ENCODE measurements at places on chromosomes 13 and 19.

DNA sequence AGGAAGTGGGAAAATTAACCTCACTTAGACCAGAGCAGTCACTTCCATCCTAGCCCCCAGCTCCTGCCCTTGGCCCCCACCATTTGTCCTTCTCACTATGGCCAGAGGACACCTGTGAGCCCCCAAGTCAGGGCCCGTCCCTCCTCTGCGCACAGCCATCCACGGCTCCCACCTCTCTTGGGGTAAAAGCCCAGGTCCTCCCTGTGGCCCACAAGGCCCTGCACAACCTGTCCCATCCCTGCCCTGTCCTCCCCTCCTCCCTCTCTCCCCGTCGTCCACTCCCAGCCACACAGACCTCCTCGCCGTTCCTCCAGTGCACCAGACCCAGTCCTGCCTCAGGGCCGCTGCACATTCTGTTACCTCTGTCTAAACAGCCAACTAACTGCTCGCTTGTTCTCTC, 53.9 kb downstream of the SMIM24 start:
- DNase-seq = no peak

- DNase-seq = peak; percentile 35
Measured at GRCh38 chr13:95623141-95623540, 21.4 kb downstream of the DZIP1 start.

DNA sequence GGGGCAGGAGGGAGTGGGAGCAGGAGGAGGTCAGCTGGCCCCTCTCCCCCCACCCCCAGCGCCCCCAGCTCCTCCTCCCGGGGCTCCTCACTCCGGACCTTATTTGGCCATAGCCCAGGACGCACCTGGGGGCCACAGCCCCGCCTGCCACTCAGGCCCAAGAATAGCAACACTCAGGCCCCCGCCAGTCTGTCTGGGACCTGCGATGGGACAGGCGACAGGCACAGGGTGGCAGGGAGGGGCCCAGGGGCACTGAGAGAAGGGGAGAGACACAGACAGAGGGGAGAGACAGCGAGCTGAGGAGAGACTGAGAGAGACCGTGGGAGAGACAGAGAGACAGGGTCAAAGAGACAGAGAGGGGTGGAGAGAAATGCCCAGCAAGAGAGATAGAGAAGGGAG, 10.2 kb downstream of the JOSD2 start:
- no peak for DNase-seq

DNA sequence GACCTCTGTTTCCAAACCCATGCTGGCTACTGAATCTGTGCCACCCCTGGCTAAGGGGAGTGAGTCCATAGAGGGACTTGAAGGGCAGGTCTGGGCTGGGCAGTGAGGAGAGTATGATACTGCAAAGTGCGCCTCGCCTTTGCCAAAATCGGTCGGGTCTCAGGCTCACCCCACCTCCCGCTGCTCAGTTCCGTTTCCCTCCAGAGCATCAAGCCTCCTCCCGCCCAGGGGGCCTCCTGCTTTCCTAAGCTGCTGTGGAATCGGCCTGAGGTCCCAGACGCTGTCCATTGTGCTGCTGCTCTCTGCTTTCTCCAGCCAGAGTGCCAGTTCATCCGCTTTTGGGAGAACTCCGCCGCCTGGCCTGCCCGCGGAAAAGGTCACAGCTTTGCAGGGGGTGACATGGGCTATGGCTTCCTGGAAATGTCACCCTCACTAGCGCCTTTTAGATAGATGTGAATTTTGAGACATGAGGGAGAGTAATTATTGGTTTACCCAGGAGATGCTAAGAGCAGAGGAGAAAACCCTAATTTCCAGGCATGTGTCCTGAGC, 1418.4 kb downstream of the UQCRFS1 start:
- peak; percentile 35 for DNase-seq

GRCh38 chr19:1627194-1627593, 21.9 kb upstream of the UQCR11 start:
- no peak for DNase-seq

DNA sequence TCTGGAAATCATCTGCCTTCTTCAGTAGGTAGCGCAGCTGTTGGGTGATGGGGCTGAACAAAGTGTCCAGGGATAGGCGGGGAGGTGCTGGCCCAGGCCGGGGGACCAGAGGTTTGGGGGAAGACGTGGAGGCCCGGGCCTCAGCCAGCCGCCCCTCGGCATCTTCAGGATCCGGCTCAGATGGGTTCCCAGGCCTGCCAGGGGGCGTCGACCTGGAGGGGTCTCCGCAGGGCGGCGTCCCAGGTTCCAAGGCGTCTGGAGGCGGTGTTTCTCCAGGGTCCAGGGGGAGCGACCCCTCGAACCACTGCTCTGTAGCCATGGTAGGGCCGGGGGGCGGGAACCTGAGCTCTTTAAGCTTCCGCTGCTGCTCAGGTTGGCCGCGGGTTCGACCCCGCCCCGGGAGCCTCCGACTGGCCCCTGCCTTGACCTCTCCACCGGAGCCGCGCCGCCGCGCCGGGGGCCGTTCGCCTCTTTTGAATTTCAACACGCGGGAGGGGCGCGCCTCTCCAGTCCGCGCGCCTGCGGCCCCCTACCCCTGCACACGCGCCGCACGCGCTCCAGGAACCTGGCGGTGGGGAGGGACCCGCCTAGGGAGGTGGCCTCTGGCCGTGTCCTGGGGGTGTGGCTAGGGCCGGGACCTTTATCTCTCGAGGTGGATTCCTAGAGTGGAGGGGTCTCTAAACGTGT, at the start of gene C19orf67:
Gene C19orf67 (minus strand): TSS at position 475 of the 687 bp plus-strand sequence. CDS start 156 bp downstream, at position 319.
- DNase-seq = no peak

DNA sequence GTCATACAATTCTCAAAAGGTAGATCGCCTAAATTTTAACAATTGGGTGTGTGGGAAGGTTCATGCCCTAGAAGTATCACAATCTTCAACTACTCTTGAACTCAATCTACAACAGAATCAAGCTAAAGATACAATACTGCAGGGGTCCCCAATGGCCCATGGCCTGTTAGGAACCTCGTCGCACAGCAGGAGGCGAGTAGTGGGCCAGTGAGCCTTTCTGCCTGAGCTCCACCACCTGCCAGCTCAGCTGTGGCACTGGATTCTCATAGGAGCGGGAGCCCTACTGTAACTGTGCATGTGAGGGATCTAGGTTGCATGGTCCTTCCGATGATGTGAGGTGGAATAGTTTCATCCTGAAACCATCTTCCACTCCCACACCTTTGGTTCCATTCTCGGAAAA, 230.6 kb downstream of the KLF12 start:
- no peak for DNase-seq

DNA sequence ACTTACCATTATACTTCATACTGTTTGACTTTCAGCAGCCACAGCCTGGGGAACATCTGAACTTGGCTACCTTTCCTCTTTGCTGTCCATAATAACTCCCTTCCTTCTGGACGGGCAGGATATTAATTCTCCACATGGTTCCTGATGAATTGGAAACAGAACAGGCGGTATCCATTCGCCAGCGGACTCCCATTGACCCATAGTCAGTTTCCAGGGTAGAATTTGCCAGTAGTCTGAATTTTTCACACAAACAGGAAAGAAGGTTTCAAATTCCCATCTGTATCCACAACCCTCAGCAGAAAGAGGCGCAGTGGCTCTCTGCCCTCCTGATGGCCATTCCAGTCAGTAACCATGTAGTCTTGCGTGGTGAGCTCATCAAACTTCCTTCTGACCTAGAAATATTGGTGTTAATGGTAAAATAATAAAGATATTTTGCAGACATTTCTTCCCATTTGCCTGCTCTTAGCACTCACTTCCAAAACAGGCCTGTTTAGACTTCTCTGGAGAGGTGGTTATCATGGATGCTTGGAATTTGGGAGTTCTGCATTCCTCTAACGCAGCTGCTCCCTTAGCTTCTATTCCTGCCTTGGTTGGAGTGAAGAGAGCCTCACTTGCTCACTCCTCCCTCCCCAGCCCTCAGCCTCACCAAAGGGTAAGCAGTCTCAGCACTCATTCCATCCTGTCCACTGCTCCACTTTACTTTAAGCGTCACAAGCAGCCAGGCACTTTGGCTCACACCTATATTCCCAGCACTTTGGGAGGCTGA, 75.0 kb upstream of the OXGR1 start:
- DNase-seq = no peak

DNA sequence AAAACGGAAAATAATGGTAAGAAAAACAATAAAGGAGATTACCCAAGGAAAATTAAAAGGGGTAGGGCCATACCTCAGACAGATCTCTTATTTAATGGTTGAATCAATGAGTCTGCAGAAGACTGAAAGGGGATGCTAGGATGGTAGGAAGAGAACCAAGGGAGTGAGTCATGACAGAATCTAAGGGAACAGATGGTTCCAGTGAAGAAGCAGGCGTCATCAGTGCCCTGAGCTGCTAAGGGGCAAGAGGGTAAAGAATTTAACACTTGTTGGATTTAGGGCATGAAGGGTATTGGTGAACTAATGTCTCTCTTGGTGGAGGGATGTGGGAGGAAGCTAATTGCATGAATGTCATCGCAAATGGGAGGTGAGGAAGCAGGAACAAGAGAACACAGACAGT, 329.2 kb upstream of the TSHZ3 start:
- peak; percentile 54 for DNase-seq

- DNase-seq = no peak
Measured at GRCh38 chr19:53504885-53505284, 33.1 kb upstream of the ZNF331 start.

- peak; percentile 25 for DNase-seq
Measured at GRCh38 chr13:43036351-43037250, 13.2 kb downstream of the DNAJC15 start.

DNA sequence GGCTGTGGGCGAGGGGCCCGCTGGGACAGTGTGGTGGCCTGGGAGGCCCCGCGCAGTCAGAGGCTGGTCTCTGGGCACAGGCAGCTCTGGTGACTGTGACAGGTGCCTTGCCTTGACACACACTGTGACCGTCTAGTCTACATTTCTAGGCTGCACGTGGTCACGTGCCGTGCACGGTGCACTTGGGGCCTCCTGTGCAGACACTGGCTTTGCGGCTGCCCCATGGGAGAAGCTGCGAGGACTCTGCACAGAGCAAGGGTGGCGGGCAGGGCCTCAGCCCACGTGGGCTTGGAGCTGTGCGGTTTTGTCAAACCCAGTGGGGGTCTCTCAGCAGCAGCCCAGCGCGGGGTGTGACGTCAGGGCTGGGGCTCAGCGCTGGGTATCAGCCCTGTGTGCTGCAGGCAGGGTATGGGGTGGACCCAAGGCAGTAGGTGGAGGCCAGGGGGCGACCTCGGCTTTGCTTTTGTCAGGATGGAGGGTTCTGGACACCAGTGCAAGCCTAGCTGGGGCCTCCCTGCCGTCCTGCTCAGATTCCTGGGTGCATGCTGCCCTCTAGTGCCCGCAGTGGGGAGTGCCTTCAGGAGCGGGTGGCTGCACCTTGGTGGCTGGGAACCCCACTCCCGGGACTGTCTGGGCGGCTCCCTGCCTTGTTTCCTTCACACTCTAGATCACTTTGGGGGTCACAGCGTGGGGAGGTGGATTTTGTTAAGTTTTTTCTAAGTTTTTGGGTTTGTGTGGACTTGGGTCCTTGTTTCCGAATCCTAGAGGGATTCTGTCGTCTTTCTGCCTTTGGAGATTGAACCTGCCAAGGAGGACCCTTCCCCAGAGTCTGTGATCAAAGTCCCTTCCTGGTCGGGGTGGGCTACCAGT, 62.6 kb downstream of the KDM4B start:
- DNase-seq = peak; percentile 56

GRCh38 chr19:46901701-46902401, 41.1 kb downstream of the ARHGAP35 start:
- peak; percentile 71 for DNase-seq

DNA sequence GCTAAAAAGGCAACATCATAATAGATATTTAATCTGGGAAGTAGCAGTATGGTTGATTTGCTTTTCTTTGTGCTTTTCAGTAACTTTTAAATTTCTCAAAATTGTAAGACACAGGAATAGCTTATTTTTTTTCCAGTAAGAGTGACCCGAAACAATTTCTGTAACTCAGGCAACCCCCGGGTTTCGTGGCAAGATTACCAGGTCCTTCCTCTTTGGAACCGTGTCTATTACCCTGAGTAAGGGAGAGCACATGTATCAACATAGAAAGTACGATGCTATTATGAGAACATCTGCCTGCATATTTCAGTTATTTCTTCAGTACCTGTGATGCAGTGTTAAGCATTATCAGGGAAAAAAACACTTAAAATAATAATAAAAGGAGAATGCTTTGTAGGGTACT, 64.1 kb downstream of the DOCK9 start:
- no peak for DNase-seq

GRCh38 chr19:35033067-35034004, 3.1 kb downstream of the SCN1B start:
- DNase-seq = no peak

DNA sequence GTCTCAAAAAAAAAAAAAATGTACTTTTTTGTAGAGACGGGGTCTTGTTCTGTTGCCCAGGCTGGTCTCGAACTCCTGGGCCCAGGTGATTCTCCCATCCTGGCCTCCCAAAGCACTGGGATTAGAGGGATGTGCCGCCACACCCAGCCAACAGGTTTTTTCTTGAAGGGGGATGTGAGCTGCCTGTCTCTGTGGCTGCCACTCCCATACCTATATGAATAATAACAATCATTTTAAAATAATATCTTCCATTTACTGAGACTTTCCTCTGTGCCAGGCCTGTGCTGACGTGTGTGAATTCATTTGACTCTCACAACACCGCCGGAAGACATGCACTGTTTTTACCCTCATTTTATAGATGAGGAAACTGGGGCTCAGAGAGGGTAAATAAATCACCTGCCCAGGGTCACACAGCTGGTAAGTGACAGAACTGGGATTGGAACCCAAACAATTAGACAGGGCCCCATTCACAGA, 7.2 kb upstream of the BCL3 start:
- DNase-seq = peak; percentile 50

- DNase-seq = no peak
Measured at GRCh38 chr19:2119921-2120785, 23.4 kb downstream of the IZUMO4 start.

- DNase-seq = no peak
Measured at GRCh38 chr19:52020506-52020905, 7.7 kb downstream of the ZNF614 start.

DNA sequence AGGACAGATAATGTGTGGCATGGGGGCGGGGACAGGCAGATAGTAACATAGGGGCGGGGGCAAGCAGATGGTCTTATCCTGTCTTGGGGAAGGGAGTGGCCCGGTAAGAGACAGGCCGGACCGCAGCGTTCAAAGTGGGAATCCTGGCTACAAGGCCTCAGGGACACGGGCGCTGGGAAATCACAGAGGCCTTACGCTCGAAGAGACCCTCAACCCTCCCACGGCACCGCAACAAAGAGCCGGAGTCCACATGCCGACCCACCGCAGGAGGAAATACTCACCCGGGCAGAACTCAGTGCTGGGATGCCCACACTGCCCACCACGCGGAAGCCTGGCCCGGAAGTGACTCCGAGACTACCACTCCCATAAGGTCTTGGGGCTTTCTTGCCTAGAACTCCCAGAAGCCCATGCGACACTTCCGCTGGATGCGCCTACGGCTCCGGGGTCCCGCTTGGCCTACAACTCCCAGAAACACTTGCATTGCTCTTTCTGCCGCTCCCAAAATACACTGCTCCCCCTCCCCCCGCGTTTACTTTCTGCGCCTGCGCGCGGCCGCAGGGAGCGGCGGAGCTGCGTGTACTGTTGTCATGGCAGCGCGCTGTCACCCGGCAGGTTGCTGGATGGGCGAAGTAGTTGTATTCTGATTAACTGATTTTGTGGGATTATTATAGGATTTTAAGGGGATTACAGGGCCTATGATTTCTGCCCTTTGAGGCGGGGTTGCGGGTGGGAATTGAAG, at the start of gene CTU1:
Gene CTU1 (minus strand): TSS at position 344 of the 739 bp plus-strand sequence. CDS start 3,840 bp downstream, outside the sequence.
- peak; percentile 99 for DNase-seq

- DNase-seq = no peak
Measured at GRCh38 chr19:3281026-3281425, 56.6 kb downstream of the CELF5 start.

- DNase-seq = no peak
Measured at GRCh38 chr13:31731921-31732320, 7.4 kb upstream of the RXFP2 start.

- DNase-seq = peak; percentile 38
Measured at GRCh38 chr13:112066624-112067004, 335 bp upstream of the SOX1 start.

All from fibroblast of lung (primary cell).